ENCODE measurements at places on chromosomes 3 and 15.

- no peak for DNase-seq
Observed at GRCh38 chr3:143514874-143515273, 333.4 kb downstream of the SLC9A9 start.

DNA sequence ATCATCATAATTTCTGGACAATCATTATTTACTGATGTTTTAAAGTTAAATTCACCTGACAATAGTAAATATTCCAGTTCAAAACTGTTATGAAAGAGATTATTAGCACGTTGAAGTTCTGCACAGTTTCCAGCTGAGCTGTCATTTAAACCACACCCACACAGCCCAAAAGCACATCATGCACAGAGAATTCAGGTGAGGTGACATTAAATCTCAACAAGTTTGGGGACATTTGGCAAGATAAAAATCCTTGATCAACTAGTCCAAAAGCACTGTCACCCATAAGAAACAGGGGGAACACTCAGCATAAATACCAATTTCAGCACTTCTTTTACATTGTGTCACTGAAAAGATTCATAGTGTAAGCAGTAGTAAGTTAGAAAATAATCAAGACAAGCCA is 6.9 kb downstream of the NCEH1 start:
- no peak for DNase-seq

DNA sequence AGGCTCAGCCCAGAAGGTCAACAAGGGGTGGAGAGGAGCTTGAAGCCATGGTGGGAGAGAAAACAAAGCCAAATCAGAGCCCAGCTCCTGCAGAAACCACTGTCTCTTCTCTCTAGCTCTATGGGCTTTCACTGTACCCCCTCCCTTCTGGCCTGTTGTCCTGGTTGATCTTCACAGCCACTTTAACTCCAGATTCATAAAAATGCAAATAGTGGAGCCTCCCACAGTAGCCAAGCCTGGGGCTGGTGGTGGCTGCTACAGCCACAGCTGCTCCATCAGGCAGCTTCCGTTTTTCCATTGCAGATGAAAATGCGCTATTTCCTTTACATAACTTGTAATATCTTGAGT is 20.7 kb upstream of the CAV3 start:
- no peak for DNase-seq

GRCh38 chr3:65665915-65666314 is 372.8 kb downstream of the MAGI1 start:
- no peak for DNase-seq

DNA sequence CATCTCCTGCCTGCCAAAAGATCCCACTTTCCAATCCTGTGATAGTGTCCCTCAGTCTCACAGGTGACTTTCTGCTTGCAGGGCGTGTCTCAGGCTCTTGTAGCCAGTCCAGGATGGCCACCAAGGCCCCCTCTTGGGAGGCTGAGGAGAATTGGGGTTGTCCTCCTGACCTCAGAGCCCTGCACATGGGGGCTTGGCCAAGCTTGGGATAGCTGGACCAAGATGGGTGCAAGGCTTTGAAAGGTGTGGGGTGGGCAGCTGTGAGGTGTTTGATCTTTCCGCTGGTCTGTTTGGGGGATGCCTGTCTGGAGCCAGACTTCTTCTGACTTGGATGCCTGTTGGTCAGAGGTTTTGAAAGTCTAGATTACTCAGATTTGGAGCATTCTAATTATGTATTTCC is 12.0 kb upstream of the CPNE9 start:
- DNase-seq: no peak

DNA sequence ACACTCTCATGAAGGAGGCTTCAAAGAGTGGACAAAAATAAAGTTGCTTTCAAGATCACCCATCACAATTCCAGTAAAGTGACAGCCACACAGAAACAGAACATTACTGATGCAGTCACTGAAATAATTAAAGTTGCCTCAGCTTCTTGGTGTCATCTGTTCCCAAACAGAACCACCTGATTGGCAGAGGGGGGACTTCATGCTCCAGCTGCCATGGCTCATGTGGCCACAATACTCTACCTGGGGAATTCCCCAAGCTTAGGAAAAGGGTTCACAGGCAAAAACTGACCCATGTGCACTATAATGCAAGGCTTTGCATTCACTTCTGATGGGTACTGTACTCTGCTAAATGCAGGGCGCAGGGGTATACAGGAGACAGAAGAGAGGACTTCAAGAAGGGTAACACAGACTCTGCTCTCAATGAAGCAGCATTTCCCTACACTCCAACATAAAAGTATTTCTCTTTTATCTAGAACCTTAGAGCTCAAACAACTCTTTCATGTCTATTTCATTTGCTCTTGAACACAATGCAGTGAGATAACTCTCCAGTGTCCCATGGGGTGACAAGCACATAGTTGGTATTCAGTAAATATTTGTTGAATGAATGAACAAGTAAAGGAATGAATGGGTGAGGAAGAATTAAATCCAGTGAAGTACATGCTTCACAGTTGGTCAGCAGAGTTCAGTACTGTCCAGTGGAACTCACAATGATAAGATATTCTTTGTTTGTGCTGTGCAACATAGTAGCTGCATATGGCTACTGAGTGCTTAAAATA is 8.6 kb upstream of the CTNNB1 start:
- DNase-seq: no peak

- DNase-seq: no peak
Observed at GRCh38 chr15:88613074-88613944, 7.8 kb upstream of the AEN start.

DNA sequence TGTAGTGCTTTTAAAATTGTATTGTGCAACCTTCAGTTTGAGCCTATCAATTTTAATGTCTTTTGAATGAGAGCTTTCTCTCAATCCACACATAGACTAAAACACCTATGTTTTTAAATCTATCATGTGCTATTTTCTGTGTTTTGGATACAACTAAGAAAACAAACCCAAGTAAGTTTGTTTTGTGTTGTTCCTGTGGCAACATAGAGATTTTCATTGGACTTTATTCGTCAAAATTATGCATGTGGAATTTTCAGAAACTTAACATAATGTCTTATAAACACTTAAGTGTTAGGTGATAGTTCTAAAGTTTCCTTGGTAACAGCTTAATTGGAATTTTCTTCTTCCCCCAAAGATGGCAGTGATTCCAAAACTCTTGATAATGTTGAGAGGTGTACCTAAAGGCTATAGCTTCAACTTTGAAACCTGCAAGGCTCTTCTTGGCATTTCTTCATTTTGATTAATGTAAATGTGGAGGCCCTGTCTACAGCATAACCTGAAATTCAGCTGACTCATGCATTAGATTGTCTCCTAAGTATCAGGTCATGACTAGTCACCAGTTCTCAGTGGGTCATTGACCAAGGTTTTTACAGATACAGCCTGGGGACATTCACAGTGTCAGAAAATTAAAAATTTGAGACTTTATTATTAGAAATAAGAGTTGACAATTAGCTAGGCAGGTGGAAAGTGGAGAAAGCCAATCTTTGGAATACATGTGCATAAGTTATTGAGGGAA is 44.4 kb downstream of the COL6A5 start:
- no peak for DNase-seq

DNA sequence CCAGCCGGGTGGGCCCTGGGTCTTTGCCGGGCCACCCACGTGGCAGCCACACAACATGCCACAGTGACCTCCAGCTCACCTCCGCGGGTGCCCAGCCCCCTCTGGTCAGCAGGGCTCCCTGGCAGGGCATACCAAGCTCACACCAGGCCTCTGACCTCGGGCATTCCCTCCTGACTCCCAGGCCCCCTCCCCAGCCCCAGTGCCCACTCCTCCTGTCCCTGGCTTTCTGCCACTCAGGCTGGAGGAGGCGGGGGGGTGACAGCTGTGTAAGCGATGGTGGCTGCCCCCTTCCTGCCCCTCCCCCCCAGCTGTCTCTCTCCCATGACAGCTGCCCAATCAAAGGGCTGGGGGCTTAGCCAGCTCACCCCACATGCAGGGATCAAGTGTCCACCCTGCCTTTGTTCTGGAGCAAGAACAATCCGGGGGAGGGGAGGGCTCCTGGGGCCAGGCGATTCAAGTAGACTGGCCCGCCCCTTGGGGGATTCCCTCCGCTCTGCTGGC is 3.3 kb downstream of the PCBP4 start:
- no peak for DNase-seq

- DNase-seq: no peak
Observed at GRCh38 chr3:110494728-110495127, 576.9 kb upstream of the NECTIN3 start.

GRCh38 chr15:82854554-82854953 is 45.1 kb downstream of the WHAMM start:
- DNase-seq: no peak

DNA sequence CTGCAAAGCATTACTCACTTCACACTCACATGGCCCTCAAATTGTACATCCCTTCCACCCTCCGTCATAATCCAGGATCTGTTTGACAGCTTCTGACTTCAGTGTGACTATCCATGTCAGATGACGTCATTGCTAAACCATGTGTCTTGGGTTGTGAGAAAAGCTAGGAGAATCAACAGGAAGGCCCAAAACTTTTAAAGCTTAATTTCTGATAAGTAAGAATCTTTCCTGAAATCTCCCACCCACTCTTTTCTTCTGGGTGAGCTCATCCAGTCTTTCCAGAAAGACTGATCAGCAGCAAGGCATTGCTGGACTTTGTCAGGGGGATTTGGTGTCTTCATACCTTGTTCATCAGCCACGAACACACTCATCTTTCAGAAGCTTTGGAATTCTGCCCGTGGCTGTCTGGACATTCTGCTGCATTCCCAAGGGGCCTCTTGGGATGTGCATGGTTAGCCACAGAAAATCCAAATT is 11.5 kb upstream of the LMCD1 start:
- DNase-seq: no peak

DNA sequence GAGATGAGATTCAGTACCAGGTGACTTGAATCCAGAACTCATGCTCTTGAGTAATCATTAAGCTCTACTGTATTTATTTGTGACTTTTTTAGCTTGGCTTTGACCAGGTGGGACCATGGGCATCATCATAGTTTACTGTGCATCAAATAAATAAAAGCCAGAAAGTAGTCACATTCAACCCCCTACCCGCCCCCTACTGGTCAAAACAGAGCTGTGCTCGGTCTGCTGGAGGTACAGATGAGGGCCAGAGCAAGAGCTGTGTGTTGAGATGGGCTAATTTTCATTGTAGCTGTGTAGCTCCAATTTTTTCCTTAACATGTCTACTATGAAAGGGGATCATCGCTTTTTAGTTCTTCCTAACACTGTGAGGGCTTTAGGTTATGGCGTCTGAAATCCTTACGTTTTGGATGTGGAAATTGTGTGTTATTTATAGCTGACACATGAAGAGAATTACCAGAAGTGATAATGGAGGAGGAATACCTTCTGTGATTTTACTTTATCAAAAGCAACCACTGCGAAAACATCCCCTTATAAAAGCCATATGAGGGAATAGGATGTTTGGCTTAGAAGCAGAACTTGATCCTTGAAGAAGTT is 375.1 kb downstream of the PTPRG start:
- no peak for DNase-seq

DNA sequence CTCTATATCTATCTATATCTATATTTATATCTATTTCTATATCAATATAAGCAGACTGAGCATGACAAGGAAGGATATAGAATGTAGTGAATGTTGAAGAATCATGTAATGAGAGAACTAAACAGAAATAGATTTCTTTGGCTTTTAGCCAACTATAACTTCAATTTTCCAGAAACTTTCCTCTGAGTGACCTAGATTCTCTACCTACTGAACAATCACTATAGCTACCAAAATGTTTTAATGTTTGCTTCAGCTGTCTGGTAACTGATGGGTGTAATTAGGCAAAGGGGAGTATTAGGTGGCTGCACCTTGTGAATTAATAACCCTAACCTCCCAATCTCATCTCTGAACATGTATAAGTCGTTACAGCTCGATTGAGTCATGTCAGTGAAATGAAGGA is 76.4 kb upstream of the ROBO1 start:
- DNase-seq: no peak

DNA sequence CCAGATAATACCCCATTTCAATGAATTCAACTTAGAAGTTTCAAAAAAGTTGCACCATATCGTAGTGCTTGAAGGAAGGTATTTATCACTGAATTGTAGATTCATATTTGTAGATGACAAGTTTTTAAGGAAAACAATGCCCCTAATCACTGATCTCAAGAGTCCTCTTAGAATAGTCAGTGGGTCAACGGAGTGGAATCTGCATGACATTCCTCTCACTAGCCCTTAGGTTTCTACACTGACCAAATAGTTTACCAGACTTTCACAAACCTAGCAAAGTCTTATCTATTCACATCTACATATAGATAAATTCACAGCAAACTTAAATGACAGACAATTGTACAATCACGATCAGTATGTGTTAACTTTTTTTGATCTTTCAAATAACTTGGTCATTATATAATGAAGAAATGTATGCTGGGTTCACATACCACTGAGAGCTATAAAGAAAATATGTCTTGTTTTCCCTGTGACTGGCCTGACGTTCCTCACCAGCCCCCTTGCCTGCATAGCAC is 35.7 kb upstream of the PHLDB2 start:
- no peak for DNase-seq

DNA sequence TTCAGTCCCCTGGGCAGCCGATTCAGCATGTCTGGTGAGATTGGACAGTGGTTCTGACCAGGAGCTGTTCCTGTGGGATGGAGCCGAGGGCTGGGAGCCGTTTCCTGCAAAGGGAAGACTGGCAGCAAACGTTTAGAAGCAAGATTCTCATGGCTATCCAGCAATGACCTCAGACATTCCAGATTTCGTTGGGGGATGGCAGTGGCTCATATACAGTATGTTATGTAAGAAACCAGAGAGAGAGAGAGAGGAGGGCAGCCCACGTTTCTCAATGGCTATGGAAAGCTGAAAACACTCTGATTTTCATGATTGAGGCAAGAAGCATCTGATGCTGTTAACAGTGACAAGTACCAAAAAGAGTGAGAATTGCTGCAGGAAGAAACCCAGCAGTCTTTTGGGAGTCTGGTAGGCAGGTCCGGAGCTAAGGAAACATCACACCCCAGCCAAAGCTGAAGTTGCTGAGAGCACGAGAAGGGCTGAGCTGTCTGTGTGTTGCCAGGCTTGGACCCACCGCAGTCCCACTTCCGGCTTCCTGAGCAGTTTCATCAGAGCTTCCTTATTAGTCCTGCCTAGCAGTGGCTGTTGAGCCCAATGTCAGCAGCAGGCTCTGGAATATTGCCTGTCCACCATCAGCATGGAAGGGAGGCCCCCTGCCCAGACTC is 25.6 kb upstream of the VPS8 start:
- DNase-seq: no peak

GRCh38 chr15:51801391-51801835 is 28.0 kb upstream of the TMOD3 start:
- no peak for DNase-seq

DNA sequence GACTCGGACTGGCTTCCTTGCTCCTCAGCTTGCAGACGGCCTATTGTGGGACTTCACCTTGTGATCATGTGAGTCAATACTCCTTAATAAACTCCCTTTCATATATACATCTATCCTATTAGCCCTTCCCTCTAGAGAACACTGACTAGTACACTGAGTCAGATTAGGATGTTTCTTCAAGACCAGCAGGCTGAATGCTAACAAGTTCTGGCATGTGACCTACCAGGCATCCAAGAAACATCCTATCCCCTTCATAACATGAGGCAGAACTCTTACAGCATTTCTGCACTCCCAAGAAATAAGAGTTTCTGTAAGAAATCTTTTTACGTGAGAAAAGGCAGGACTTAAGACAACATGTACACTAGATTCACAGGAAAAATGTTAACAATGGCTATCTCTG is 9.3 kb downstream of the CFAP92 start:
- DNase-seq: no peak

Measured in stimulated activated naive CD4-positive, alpha-beta T cell treated with Interleukin-2 at 50 U/mL for 16 hours (primary cell).